ENCODE measurements at places on chromosomes 11 and 22.
A peak's percentile ranks its signal among the peaks of the same experiment; 100 is the strongest.

GRCh38 chr22:49951678-49951985, 8.9 kb upstream of the PIM3 start:
- DNase-seq, result no peak

- no peak for DNase-seq
Observed at GRCh38 chr11:60377401-60378136, 763 bp upstream of the MS4A7 start.

DNA sequence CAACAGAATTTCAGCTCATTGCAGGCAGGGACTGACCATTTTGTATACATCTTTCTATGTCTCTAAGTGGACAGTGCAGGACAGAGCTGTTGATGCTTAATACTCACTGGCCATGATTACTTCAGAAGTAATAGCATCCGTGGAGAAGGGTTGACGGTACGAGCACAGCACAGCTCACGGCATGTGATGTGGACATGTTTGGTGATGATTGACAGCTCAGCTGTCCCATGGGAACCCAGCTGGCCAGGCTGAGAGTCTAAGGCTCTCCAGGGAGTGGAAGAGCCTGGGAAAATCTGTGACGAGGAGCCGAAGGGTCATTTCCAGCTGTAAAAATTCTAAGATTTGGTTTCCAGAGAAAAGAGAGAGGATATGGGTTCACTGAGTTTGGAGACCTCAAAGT, 198.2 kb downstream of the SNX19 start:
- no peak for DNase-seq

- DNase-seq, result no peak
Observed at GRCh38 chr11:75631086-75631730, 37.6 kb downstream of the MAP6 start.

DNA sequence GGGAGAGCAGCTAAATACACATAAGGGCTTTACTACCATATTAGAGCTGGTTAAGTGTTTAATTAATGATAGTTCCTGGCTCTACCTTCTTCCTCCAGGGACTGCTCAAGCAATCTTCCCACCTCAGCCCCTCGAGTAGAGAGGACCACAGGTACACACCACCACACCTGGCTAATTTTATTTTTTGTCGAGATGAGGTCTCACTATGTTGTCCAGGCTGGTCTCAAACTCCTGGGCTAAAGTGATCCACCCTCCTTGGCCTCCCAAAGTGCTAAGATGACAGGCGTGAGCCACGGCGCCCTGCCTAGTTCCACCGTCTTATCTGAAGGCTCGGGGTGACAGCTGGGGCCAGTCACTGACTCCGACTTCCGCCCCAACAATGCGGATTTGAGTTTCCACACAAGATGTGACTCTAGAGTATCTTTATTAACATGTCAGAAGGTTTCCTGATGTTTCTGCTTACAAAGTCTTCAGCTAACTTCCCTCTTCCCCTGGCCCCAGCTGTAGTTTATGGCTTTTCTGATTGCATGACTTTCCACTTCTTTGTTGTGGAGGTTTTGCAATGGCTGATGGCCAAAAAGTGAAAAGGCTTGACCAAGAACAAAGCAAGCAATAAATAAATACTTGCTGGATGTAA, 16.8 kb downstream of the TPST2 start:
- no peak for DNase-seq

- DNase-seq, result no peak
Observed at GRCh38 chr11:120511820-120512738, 531 bp downstream of the GRIK4 start.

DNA sequence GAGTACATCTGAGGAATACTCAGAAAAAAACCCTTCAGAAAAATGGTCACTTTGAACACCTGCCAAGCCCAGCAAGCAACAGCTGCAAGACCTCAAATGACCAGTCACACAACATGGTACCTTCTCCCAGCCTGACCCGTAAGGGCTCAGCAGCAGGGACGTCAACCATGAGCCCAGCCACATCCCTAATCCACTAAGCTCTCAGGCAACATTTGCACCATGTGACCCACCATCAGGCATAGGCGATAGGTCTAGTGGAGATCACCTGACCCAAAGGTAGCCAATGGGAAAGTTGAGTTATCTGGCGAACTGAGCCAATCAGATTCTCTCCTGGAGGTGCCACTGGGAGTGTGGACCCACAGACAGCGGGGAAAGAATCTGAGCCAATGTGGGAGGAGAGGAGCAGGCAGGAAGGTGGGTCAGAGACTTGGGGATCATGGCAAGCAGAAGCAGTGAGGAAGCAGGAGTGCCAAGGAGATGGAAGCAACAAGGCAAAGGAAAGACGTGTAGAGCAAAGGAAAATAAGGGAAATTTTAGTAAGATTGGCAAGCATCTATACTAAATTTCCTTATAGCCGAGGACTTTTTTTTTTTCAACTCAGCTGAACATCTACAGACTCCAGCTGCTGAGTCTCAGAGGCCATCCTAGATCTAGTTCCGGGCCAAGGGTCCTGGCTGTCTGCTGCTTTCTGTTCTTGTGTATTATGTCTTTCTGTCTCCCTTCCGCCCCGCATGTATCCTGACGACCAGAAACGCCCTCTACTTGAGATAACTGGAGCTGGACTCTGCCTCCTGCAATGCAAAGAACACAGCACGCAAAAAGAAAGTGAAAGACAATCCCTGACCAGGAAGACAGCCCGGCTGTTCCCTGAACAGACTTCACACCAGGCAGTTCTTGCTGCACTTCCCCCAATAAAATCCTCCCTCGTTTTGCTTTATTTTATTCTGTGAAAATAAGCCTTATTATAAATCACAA, 11.0 kb upstream of the PLAAT2 start:
- peak; percentile 66 for DNase-seq

- DNase-seq, result no peak
Observed at GRCh38 chr22:25372000-25372595, 152.7 kb downstream of the CRYBB2 start.

GRCh38 chr22:32628628-32629572, 154.3 kb downstream of the FBXO7 start:
- no peak for DNase-seq

- DNase-seq, result peak; percentile 46
Observed at GRCh38 chr22:44585559-44586350, 87.7 kb upstream of the RTL6 start.

DNA sequence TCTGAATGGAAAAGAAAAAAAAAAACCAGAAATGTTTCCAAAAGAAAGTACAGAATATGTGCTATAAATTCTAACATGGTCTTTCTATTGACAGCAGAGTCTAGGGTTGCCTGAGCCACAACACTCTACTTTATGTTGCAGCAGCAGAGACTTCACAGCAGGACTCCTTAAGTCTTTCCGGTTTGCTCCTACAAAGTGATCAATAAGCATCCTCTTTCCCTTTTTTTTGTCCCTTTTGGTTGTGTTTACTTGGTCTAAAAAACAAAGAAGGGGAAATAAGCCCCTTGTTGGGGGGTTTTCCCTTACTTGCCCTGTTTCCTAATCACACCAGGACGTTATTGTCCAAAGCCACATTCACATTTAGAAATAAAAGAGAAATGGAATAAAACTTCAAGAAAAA, 163.1 kb upstream of the MPPED2 start:
- no peak for DNase-seq

- DNase-seq, result peak; percentile 78
Observed at GRCh38 chr11:46127150-46127638, 5.9 kb upstream of the PHF21A start.

- DNase-seq, result no peak
Observed at GRCh38 chr11:128604723-128605122, 17.4 kb upstream of the ETS1 start.

DNA sequence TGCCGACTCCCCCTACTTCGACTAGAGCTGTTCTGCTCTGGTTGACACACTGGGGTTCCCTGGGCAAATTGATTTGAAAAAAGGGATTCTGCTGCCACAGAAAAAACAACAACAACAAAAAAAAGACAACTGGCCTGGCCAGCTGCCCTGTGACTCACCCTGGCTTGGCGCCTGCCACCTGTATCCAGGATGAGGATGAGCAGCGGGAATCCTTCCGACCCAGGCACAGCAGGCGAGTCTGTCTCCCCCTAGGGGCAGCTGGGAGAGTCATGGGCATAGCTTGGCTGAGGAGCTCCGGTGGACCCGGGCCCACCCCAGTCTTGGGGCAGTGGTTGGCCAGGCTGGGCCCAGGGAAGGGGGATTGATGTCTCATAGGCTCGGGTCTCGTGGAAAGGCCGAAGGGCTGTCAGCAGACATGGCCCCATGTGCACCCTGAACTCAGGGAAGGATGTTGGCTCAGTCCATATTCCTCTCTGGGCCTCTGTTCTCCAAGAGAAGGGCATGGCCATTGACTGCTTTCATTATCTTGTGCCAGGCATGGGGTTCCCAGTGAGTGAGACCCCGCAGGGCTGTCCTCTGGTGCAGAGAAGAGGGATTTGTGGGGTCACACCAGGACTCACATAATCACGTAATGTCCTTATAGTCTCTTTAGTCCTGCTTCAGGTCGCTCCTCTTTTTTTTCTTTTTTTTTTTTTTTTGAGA, 10.4 kb upstream of the SUN2 start:
- DNase-seq, result peak; percentile 78
